Hematopoietic multipotent progenitor cell (in vitro differentiated cells): ENCODE measurements at places on chromosomes 12 and 14.

DNA sequence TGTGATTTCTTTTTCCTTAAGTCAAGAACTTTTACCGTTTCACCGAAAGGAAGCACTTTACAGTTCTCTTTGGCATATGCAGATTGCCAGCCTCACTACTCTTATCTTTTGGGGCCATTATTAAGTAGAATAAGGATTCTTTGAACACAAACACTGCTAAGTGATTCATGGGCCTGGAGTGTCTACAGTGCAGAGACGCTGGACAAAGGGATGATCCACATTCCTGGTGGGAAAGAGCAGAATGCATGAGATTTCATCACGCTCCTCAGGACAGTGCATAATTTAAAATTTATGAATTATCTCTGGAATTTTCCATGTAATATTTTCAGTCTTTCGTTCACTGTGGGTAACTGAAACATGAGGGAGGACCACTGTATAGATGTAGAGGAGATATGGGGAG lies 90.2 kb downstream of the TTLL5 start:
- DNase-seq = no peak

GRCh38 chr12:22101749-22102243 lies 55.8 kb downstream of the CMAS start:
- peak; percentile 83 for DNase-seq

- DNase-seq = no peak
These were observed 7.4 kb upstream of the TEX22 start for GRCh38 chr14:105390849-105391500.

- DNase-seq = peak; percentile 60
These were observed 25.8 kb upstream of the STRAP start for GRCh38 chr12:15856097-15856982.

DNA sequence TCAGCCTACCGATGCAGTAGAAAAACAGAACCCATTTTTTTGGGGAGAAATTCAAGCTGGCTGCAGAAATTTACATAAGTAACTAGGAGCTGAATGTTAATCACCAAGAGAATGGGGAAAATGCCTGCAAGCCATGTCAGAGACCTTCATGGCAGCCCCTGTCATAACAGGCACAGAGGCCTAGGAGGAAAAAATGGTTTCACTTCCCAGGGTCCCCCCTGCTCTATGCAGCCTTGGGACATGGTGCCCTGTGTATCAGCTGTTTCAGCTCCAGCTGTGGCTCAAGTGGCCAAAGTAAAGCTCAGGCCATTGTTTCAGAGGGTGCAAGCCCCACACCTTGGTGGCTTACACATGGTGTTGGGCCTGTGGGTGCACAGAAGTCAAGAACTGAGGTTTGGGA lies 842.5 kb downstream of the FLRT2 start:
- no peak for DNase-seq

GRCh38 chr12:16884056-16884455 lies 278.1 kb upstream of the LMO3 start:
- DNase-seq = no peak

DNA sequence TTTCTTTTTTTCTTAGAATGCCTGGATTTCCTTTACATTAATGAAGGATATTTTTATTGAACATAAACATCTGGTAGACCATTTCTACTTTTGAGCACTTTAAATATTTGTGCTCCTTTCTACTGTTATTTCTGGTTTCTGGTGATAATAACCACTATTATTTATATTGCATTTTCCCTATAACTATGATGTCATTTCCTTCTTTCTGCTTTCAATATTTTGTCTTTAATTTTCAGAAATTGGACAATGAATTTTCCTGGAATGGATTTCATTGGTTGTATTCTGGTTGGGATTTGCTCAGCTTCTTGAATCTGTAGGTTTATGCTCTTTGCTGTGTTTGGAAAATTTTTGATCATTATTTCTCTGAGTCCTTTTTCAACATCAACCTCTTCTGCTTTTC lies 5.2 kb upstream of the PRH1 start:
- DNase-seq = no peak

GRCh38 chr12:101166866-101167265 lies 43.2 kb downstream of the SLC5A8 start:
- DNase-seq = no peak

DNA sequence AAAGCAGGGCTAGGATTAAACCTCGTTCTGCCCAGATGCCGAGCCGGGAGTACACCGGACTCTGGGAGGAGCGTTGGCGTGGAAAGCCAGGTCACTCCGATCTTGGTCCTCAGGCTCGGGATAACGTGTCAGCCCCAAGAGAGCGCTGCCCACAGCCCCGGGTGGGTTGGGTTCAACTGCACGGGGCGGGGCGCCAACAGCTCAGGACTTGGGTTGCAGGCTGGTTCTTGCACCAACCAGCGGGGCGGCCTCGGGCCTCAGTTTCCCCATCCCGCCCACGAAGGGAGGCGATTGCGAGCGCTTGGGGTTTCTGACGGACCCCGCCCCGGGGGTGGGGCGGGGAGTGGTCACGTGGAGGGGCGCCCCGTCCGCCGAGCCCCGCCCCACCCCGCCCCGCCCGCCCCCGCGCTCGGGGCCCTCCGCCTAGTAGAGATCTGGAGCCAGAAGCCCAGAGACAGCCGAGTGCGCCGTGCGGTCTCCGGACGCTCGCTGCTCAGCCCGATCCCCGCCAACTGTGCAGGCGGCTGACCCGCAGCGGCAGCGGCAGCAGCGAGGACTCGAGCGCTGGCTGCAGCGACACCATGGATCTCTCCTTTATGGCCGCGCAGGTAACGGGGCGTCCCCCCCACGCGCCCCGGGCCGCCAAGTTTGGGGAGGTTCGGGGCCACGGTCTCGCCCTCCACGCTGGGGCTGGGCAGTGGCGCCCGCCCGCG lies at the start of gene C14orf132:
Gene C14orf132, plus strand, starts transcription at position 443 of the 713 bp plus-strand sequence. Its CDS starts 139 bp downstream, at position 582.
- no peak for DNase-seq

- no peak for DNase-seq
These were observed 406.4 kb downstream of the NRXN3 start for GRCh38 chr14:78576437-78577166.

DNA sequence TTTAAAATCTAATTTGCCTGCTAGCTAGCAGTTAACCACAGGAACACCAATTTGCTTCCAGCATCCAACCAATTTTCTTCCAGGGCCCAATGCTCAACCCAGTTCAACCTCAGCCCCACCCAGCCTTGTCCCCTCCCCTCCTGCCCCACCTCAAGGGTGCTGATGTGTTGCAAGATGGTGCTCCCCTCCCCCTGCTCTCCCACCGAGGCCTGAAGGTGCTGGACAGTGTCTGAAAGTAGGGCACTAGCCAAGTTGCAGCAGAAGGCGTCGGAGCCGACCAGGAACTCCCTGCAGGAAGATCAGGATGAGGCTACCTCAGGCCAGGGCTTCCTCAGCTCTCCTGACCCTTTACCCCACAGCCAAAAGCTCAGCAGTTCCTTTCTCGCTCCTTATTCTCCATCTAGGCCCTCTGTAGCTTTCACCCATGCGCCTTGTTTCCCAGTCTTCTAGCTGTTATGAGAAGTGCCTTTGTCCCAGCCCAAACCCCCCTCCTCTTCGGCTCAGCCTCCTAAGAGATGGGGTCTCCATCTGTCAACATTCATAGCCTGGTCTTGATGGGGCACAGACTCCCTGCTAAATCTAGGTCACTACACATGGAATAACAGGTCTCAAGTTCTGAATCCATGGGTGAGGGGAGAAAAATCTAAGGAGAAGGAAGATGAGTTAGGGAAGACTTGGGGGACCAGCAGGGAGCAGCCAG lies 3.6 kb downstream of the STAT6 start:
- DNase-seq = no peak

DNA sequence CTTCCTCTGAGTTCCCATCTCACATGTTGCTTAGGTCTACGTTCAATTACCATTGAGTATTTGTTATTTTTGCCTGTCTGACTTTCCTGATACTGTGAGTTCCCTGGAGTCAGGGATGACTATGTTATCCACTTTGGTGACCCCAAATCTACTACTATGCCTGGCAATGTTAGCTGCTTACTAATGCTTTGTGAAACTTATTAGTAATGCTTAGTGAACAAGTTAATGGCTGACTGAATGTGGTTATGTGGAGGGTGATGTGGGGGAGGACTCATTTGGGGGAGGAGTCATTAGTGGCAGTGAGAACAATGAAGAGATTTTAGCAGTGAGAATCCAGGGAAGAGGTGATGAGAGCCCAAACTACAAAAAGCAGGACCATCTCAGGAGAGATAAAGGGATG lies 121.6 kb downstream of the KTN1 start:
- DNase-seq = no peak

- DNase-seq = no peak
These were observed 286 bp downstream of the PPP4R3A start for GRCh38 chr14:91509878-91510170.

DNA sequence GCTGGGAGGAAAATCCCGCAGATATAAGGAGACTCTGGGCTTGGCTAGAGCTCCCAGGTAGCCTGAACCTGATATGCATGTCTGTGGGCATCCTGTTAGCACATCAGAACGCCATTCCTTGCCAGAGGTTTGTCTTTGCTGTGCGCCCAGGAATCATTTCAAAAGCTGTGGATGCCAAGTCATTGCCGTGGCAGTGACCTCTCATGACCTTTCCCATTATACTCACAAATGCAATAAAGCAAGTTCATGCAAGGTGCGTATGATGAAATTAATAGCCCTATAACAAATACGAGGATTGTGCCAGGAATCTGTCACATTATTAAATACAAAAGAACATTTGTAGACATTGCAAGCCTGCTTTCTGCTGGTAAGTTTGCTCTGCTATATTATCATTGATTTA lies 229.1 kb upstream of the PELI2 start:
- no peak for DNase-seq

DNA sequence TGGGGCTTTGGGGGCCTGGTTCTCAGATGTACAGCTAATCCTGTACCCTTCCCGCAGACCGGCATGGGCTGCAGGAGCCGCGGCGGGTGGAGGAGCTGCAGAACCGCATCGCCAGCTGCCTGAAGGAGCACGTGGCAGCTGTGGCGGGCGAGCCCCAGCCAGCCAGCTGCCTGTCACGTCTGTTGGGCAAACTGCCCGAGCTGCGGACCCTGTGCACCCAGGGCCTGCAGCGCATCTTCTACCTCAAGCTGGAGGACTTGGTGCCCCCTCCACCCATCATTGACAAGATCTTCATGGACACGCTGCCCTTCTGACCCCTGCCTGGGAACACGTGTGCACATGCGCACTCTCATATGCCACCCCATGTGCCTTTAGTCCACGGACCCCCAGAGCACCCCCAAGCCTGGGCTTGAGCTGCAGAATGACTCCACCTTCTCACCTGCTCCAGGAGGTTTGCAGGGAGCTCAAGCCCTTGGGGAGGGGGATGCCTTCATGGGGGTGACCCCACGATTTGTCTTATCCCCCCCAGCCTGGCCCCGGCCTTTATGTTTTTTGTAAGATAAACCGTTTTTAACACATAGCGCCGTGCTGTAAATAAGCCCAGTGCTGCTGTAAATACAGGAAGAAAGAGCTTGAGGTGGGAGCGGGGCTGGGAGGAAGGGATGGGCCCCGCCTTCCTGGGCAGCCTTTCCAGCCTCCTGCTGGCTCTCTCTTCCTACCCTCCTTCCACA lies 7.6 kb downstream of the NR4A1 start:
- DNase-seq = no peak

- DNase-seq = no peak
These were observed 197.0 kb upstream of the PRICKLE1 start for GRCh38 chr12:42786400-42787148.

DNA sequence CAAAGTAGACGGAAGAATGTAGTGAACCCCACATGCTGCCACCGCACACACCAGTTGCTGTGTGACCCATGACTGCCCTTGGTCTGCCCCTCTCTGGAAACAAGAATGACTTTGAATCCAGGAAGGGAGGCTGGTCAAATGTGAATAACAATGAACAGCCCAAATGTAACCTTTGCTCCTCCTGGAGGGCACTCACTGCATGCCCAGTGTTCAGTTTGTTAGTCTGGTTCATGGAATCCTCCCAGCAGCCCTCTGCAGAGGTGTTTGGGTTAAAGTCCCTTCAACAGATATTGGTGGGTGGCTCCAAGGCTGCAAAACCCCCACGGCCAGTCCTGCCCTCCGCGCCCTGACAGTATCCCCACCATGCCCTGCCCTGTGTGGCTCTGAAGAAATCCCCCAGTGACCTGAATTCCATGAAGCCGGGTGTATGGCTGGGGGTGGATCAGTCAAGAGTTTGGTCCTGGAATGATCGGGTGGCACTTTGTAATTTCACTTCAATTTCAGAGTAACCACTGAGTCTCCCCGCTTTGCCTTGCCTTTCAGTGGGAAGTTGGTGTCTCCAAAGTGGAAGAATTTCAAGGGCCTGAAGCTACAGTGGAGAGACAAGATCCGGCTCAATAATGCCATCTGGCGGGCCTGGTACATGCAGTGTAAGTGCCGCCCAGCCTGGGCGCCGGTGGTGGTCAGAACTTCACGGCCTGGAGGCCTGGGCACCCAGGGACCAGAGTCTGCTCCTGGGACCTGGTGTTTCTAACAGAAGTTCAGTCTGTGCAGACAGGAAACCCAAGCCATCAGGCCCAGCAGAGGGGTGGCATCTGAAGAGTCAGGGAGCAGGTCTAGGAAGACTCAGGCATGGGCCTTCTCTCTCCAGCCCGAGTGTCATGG lies 47.1 kb downstream of the IL31 start:
- no peak for DNase-seq

- no peak for DNase-seq
These were observed 2.1 kb downstream of the CBX5 start for GRCh38 chr12:54277823-54278276.

- DNase-seq = no peak
These were observed 1142.1 kb downstream of the FLRT2 start for GRCh38 chr14:86672080-86672479.

DNA sequence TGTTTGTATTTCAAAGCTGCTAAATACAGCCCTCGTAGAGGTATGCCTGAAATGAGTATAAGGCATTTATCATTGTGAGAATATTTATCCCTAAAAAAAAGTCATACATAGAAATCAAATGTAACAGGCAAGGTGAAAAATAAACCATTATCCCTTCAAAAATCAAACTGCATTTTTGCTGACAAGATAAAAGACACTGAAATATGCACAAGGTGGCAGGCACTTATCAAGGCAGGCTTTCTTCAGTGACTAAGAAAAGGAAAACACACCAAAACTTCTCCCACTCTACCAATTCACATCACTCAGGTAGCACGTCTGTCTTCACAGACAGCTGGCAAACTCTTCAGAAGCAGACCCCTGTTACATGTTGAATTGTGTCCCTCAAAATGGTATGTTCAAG lies 23.6 kb downstream of the ARMH4 start:
- DNase-seq = no peak

DNA sequence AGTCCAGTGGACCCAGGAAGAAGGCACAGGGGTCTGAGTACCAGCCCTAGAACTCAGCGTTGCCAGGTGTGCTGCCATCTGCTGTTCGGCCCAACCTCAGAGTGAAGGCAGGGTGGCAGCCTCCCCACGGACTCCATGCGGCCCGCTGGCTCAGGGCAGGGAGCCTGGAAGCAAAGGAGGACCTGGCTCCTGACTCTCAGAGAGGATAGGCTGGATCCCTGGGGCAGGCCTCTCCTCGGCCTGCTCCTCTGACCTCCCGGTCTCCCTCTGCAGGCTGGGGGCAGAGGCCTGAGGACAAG lies 10.1 kb downstream of the MCRS1 start:
- no peak for DNase-seq

- no peak for DNase-seq
These were observed 867 bp downstream of the C12orf42 start for GRCh38 chr12:103494734-103495468.
